ENCODE measurements at places on chromosomes 2 and 18.

DNA sequence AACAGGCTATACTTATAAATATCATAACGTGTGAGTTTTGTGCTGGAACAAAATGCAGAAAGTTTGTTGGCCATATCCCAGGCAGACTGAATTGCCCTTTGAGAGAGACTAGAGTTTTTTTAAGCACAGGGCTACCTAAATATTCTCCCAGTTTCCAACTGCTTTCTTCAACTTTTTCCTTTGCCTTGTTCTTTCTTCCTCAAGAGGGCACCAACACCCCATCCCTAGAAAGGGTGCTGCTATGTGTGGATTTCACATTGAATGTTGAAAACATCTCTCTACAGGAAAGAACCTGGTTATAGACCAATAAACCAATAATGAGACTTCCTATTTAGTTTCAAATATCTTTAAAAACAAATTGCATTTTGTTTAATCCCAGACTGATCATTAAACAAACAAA, 87.9 kb downstream of the ICOS start:
- peak; percentile 16 for DNase-seq

DNA sequence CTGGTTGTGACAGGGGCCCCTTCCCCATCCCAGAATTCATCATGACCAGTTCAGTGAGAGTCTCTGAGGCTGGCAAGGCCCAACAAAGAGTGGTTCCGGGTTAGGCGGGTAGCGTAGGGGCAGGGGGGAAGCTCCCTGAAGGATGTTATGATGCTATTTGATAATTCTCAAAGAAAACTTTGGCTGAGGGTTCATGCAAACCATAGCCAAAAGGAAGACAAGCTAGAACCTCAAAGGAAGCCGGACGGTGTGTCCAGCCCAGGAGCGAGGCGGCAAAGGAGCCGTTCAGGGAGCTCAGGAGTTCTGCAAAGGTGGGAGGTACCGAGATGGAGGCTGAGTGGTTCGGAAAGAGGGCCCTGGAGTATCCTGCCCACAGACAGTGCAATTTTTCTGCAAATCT, 226.8 kb upstream of the RAB6C start:
- DNase-seq: no peak

DNA sequence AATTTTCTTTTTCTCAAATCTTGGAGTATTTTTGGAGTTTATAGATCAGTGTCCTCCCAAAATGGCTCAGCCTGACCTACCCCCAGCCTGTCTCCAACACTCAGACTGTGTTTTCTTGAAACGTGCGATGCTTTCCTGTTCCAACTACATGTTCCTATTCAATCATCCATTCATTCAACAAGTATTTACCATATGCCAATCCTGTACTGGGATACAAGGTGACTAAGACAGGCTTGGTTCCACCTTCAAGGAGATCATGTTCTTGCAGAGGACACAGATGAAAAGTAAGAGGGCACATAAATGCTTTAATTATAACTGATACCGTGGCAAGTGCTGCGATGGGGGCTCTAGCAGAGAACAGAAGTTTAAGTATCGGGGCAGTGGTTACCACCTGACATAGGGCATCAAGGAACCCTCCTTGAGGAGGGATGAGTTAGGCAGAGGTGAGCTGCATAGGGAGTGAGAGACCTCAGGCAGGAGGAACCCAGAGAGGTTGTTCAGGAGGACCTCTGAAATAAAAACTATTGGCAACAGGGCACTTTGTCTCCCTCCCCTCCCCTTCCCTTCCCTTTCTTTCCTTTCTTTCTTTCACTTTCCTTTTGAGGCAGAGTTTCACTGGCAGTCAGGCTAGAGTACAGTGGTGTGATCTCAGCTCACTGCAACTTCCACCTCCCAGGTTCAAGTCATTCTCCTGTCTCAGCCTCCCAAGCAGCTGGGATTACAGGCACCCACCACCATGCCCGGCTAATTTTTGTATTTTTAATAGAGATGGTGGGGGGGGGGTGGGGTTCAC, 469.0 kb downstream of the EPHA4 start:
- DNase-seq: no peak

DNA sequence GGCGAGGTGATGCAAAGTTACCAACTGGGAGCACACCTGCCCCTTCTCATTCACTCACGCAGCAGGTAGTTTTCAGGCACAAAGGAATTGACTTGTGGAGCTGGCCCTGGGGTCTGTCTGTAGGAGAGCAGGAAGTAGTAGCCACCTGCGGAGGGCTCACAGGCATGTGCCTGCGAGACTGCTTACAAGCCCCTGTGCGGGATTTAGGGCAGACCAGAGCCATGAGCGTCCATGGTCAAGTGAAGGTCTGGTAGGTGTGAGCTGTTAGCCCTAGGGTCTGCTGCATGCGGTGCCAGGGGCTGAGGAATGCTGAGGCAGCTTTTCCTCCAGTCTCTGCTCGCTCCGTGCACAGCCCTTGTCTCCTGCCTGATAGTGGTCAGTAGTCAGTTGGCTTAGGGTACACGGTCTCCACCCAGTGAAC, 18.9 kb downstream of the INPP4A start:
- no peak for DNase-seq

- no peak for DNase-seq
Observed at GRCh38 chr2:237478095-237478494, 9.0 kb upstream of the MLPH start.

All from globus pallidus (tissue), 1 donor.